ENCODE measurements at places on chromosomes 7 and 10.
A peak's percentile ranks its signal among the peaks of the same experiment; 100 is the strongest.

DNA sequence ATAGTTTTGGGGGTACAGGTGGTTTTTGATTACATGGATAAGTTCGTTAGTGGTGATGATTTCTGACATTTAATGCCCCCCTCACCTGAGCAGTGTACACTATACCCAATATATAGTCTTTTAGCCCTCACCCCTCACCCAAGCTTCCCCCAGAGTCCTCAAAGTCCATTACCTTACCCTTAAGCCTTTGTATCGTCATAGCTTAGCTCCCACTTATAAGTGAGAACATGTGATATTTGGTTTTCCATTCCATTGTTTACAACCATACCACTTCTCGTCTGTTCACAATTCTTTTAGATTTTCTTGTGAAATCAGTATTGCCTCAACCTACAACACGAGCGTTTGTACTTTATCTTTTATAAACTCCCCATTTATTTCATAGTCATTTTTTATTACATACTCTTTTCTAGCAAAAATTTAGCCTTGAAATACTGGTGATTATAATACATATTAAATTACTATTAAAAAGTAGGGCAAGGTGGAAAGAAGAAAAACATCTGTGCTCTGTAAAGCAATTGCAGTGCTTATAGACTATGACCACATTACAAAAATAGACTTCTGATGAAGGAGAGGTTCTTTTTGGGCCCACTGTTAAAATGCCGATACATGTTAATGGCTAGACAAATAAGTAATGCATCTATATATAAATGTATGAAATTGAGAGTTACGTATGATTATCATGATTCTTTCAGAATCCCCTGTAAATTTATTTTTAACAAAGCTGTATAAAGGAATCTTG lies 164.8 kb downstream of the THSD7A start:
- no peak for DNase-seq

DNA sequence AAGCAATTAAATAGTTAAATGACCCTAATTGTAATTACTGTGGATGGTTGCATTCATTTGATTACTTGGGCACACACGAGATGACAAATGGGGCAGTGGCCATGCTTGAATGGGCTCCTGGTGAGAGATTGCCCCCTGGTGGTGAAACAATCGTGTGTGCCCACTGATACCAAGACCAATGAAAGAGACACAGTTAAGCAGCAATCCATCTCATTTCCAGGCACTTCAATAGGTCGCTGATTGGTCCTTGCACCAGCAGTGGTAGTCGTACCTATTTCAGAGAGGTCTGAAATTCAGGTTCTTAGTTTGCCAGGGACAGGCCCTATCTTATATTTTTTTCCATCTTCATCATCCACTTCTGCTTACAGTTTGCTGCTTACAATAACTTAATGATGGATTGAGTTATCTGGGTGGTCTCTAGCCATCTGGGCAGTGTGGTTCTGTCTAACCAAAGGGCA lies 8.3 kb downstream of the PCBD1 start:
- DNase-seq: peak; percentile 53

- no peak for DNase-seq
These were observed 45.0 kb downstream of the TNS3 start for GRCh38 chr7:47536661-47537611.

DNA sequence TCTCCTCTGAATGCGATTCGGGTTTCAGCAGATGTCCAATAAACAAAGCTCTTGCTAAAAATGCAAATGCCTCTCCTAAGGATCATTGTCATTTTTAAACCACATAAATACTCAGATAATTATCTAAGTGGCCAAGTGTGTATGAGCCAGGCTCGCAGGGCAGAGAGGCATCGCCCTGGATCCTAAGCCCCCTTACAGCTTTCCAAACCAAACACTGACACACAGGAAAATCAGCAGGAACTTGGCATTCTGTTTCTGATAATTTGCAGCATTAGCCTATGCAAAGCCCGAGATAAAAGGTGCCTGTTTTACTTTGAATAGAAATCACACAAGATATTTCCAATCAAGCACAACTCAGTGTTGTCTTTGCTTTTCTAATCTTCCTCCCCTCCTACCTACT lies 134.4 kb downstream of the ABCA13 start:
- DNase-seq: no peak

DNA sequence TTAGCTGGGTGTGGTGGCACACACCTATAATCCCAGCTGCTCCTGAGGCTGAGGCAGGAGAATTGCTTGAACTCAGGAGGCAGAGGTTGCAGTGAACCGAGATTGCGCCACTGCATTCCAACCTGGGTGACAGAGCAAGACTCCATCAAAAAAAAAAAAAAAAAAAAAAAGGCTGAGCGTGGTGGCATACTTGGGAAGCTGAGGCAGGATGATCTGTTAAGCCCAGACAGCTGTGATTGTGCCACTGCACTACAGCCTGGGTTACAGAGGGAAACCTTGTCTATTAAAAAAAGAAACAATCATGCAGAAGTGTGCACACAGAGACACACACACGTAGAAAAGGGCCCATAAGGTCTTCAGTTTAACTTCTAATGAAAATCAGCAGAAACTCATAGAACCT lies 150.6 kb downstream of the TPST1 start:
- DNase-seq: no peak

DNA sequence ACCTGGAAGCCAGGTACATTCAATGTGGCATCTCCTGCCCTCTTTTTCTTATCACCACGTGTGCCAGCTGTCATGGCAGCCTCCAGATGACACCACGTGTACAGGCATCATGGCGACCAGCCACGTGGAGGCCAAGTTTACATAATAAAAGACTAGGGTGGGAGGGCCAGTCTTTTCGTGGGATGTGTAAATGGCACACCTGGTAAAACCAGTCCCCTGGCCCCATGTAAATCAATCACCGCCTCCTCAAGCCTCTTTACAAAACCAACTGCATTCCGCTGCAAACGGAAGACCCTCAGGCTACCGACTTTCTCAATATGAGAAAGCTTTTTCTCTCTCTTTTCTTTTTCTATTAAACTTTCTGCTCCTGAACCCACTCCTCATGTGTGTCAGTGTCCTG lies 65.1 kb upstream of the PHF14 start:
- no peak for DNase-seq

- peak; percentile 53 for DNase-seq
These were observed 1.7 kb downstream of the SFXN3 start for GRCh38 chr10:101032637-101033224.

- no peak for DNase-seq
These were observed 8.4 kb downstream of the GNAI1 start for GRCh38 chr7:80142853-80143580.

GRCh38 chr10:91201213-91201996 lies 19.1 kb upstream of the PCGF5 start:
- no peak for DNase-seq

- no peak for DNase-seq
These were observed 20.3 kb upstream of the CPXM2 start for GRCh38 chr10:123911866-123912265.

DNA sequence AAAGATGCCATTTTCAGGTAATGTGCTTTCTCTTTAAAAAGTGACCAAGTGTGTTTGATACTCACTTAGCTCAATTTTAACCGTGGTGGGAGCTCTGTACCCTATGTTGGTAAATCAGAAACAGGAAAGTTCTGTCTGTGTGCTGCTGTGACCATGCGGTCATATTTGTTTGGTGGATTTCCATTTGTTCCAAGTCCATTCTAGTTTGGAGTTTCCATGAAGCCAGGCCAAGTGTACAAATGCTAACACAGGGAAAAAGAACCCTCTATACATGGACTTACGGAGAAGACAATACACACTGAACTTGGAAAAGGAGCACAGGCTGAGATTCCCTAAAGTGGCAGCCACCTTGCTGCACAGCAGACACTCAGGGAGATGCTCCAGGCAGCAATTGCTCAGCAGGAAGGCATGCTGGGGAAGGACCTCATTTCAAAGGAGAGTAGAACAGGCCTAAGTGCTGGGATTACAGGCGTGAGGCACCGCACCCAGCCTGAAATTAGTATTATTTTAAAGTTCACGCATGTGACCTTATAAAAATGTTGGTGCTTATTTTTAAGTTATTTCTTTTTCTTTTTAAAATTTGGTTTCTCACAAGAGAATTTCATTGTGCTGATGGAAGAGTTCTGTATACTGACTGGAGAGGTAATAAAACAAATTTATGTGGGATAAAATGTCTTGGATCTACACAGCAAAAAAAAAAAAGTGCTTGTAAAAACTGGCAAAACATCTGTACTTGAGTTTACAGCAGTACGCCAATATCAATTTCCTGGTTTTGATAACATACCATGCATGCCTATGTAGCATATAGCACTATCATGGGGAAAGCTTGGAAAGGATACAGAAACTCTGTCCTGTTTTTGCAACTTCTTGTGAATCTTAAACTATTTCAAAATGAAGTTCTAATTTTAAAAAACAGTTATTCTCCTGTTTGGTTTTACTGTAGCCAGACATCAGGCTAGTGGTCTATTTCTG lies 436.2 kb downstream of the KCNMA1 start:
- DNase-seq: no peak

DNA sequence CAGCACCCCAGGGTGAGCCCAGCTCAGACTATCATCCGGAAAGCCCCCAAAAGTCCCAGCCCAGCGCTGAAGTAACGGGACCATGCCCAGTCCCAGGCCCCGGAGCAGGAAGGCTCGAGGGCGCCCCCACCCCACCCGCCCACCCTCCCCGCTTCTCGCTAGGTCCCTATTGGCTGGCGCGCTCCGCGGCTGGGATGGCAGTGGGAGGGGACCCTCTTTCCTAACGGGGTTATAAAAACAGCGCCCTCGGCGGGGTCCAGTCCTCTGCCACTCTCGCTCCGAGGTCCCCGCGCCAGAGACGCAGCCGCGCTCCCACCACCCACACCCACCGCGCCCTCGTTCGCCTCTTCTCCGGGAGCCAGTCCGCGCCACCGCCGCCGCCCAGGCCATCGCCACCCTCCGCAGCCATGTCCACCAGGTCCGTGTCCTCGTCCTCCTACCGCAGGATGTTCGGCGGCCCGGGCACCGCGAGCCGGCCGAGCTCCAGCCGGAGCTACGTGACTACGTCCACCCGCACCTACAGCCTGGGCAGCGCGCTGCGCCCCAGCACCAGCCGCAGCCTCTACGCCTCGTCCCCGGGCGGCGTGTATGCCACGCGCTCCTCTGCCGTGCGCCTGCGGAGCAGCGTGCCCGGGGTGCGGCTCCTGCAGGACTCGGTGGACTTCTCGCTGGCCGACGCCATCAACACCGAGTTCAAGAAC lies 1.1 kb downstream of the VIM start:
- DNase-seq: no peak

GRCh38 chr10:131282961-131283360 lies 28.6 kb downstream of the TCERG1L start:
- no peak for DNase-seq

- DNase-seq: no peak
These were observed 252.6 kb upstream of the ANKRD30A start for GRCh38 chr10:36872702-36873393.

DNA sequence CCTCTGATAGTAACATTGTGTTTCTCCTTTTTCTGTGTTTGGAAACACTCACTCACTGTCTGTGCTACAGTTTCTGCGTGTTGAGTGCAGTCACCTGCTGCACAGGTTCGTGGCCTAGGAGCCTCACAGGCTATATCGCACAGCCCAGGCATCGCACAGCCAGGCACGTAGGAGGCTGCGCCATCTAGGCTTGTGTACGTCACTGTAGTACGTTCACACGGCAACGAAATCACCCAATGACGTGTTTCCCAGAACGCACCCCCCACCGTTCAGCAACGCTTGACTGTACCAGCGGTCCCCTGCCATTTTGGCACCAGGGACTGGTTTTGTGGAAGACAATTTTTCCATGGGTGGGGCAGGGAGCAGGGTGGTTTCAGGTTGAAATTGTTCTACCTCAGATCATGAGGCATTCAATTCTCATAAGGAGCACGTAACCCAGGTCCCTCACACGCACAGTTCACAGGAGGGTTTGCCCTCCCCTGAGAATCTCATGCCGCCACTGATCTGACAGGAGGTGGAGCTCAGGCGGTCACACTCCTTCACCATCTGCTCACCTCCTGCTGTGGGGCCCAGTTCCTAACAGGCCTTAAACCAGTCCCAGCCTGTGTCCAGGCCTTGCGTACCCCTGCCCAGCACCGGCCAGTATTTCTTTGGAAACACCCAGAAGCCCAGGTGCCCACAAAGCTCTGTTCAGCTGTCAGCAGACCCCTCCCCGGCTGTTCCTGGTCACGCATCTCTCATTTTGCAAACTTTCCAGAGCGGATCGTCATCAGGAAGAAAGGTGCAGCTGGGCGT lies 23.2 kb upstream of the PRKAR1B start:
- no peak for DNase-seq

- DNase-seq: no peak
These were observed 220.6 kb downstream of the CCDC3 start for GRCh38 chr10:12780634-12781601.

- no peak for DNase-seq
These were observed 129.6 kb downstream of the TNS3 start for GRCh38 chr7:47452295-47452694.

DNA sequence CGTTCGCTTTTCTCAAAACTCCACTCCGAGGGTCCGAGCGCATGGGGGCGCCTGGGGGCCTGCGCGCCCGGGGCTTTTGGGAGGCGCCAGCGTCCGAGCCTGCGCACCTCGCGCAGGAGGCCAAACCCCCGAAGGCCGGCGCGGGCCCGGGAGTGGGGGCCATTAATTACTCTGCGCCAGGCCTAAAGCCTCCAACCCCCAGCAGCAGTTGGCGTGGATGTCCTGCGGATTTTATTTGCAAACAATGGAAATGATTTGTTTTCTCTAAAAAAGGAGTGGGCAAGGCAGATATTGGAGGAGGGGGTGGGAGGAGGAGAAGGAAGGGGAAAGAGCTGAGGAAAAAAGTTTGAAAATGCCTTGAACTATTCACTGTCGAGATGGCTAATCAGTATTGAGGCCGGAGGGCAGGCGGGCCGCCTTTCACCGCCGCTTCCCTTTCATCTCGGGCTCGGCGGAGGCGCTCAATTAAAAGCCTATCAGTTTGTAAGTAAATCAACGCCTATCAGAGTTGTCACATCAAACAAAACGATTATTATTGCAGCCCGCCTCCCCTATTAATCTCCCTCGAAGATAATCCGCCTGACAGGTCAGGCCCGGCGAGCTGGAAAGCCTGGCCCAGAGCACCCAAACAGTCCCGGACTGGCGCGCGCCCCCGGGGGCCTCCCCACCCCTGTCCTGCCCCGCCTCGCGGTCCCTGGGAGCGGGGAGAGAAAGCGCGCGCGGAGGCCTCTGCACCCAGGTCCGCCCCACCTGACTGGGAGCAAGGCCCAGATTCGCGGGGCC lies 3.4 kb upstream of the ZNF503 start:
- DNase-seq: no peak

DNA sequence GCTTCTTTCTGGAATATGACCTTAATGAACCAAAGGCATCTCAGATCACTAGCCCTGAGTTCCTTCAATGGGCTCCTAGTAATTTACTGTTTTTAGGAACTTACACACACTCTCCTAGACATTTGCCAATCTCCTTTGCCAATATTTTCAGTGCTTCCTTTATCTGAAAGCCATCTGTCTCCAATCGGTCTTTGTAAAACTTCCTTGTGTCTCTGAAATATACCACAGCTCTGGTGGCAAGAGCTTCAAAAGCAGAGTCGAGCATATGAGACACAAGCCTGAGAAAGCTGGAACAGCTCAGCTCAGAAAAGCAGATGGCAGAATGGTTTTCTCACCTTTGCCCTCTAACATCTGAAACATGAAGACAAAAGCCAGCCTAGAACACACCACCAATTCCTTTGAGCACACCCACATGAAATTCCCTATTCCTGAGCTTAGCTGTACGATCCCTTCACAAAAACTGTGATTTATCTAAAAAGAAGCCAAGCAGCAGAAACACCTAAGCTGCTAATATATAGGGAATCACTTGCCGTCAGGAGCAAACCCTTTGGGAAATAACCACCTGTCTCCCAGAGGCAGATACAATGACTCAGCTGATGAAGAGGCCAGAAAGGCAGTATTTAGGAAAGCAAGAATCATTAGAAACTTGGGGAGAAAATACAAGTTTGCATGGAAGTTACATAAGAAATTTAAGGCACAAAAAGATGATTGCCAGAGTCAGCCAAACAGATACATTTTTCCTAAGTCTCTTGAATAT lies 70.2 kb upstream of the ANK3 start:
- DNase-seq: no peak

All from KG1 (cell line).